ENCODE measurements at places on chromosomes 6 and 20.
A peak's percentile ranks its signal among the peaks of the same experiment; 100 is the strongest.

GRCh38 chr6:163954088-163954775 lies 539.7 kb downstream of the QKI start:
- DNase-seq, result no peak

DNA sequence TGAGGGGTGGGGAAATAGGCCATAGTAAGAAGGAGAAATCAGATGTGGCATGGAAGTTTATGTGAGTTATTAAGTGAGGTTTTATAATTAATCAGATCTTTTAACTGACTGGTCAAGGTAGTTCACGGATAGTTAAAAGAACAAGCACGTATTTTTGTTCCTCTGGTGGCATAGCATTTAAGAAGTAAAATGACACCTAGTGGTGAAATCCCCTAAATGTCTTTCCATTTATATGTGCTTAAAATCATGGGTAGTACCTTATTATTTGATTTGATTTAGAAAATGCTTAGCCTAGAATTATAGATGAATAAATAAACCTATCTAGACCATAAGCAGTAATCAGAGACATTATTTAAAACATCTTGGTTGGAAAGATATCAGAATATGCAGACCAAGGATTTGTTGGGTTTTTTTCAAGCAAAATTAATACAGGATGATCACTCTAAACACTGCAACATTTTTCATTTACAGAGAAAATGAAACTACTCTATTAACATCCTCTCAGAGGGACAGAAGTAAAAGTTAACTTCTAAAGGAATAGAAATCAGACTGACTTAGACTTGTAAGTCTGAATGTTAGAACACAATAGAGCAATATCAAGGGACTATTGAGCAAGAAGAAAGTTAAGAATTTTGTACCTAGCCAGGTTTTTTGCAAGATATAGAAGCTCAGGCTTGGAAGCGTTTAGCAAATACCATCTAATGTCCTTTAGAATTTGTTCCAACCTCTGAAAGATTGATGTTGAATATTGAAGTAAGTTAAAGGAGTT lies 81.1 kb downstream of the STXBP5 start:
- peak; percentile 34 for DNase-seq

DNA sequence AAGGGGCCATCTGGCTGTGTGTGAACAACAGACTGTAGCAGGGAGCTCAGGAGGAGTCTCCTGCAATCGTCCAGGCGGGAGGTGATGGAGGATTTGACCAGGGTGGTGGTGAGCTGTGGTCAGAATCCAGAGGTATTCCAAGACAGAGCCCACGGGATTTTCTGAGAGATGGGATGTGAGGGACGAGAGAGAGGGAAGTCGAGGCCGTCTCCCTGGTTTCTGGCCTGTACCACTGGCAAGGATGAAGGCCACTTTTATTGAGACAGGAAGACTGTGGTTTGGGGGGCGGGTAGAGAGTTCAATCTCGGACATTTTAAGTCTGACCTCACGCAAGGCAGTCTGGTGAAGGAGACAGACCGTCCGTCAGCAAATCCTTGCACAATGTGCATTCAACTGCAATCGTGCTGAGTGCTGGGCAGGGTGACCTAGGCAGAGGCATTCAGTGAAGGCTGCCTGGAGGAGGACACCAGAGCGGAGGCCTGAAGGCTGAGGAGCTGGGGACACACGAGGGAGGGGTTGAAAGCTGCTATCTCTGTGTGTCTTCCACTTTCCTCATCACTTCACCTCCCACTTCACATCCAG lies 53.9 kb downstream of the PREX1 start:
- DNase-seq, result no peak

GRCh38 chr6:16278048-16278724 lies 39.8 kb downstream of the GMPR start:
- no peak for DNase-seq

DNA sequence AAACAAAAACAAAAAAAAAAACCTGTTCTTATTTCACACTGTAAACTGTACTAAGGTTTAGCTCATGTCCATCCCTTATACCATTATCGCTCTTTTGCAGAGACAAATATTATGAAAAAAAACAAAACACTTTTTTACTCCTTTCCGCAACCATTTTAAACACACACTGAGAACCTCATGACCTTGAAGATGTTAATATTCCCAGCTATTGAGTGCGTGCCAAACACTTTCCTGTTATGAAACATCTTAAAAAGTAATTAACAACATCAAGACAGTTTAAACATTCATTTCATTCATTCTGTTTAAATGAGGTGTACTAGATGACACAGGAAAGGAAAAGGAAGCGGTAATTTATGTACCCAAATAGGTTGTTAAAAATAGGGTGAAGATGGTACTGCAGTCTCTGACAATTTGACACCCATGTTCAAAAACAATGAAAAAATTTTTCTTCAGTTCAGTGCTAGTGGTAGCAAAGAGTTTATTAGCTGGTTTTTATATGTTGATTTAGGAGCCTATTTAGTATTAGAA lies 3.9 kb upstream of the ARHGAP18 start:
- peak; percentile 36 for DNase-seq

GRCh38 chr6:132202574-132202973 lies 198.7 kb downstream of the MOXD1 start:
- DNase-seq, result no peak

GRCh38 chr6:72653026-72653425 lies 31.2 kb downstream of the KCNQ5 start:
- no peak for DNase-seq

DNA sequence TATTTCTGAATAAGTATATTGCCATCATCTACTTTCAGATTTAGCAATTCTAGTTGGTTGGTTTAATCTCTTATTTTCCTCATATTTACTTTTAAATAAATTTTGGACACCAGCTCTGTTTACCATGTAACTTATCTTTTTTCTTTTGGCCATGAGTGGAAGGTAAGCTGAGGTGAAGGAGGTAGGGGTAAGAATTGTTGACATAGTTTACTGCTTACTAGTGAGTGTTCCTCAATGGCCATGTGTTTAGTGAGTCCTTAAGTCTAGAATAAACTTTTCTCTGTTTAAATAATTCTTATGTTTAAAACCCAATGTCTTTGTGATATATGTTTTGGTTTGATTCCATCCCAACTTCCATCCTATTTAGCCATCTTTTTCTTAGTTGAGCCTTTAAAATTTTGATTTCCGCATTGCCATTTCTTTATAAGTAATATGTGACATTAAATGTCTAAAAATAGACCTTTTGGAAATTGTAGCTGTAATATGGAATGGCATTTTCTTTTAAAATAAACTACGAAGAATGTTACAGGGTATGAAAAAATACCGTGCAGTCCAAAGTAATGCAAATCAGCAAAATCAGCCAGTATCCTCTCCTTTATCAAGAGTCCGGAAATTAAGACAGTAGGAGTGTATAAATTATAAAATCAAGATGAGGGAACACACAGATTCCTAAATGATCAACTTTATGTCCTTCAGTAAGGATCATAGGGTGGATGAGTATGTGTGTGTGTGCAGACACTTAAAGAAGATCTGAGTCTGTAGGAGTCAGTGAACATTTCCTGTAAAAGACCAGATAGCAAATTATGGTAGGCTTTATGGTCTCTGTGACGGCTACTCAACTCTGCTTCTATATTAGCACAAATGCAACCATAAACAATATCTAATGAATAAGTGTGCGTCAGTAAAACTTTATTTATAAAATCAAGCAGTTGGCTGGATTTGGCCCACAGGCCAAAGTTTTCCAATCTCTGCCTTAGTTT lies 10.3 kb downstream of the STXBP5 start:
- no peak for DNase-seq

DNA sequence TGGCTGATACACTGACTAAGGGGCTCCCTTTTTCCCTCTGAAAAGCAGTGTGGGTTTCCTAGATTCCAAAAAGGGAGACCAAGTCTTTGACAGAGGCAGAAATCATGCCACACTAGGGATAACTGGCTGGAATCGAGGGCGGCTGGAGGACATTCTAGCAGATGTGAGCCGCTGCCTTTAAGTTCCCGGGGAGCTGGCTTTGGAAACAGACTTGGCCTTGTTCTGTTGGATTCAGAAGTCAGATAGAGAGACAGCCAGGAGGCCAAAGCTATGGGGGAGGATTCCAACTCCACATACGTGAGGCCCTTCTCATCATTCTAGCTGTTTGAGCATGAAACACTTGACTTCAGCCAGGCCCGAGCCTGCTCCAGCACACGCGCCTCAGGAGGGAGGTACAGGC lies 109.9 kb upstream of the FOXC1 start:
- no peak for DNase-seq

GRCh38 chr6:36818756-36819155 lies 20.5 kb downstream of the CPNE5 start:
- no peak for DNase-seq

GRCh38 chr20:57369596-57369995 lies 18.5 kb downstream of the RAE1 start:
- DNase-seq, result no peak

GRCh38 chr20:45909817-45910669 lies 1.9 kb downstream of the PLTP start:
- DNase-seq, result no peak

DNA sequence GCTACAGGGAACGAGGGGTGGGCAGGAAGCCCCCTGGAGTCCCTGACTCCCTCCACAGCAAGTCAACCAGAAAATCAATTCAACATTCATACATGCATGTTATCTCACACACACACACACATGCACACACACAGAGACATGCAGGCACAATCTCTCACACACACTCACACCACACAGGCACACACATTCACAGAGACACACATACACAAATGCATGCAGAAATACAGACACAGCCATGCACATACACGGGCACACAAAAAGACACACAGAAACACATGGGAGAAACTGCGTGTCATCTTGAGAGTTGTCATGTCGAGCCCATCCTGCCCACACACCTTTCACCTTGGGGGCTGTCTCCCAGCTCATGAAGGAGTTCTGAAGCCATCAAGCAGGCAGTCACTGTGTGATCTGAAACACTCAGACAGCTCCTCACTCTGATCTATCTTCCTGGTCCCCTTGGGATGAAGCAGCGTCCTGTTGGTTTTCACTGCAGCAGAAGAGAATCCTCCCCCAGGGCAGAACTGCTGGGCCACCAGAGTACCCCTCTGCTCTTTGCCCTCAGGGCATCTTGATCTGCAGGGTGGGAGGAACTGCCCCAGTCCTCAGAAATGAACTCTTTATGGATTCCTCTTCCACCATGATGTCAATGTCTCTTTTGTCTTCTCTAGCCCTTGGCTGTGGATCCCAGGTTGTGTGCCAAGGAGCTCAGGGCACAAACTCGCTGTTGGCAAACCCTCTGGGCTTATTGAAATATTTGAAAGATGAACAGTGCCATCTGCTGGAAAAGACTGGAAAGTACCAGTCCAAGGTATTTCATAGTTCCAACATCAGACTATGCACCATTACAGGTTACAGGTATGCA lies 8.8 kb downstream of the RAET1L start:
- DNase-seq, result peak; percentile 75

GRCh38 chr20:11186301-11187008 lies 512.7 kb upstream of the JAG1 start:
- DNase-seq, result no peak

DNA sequence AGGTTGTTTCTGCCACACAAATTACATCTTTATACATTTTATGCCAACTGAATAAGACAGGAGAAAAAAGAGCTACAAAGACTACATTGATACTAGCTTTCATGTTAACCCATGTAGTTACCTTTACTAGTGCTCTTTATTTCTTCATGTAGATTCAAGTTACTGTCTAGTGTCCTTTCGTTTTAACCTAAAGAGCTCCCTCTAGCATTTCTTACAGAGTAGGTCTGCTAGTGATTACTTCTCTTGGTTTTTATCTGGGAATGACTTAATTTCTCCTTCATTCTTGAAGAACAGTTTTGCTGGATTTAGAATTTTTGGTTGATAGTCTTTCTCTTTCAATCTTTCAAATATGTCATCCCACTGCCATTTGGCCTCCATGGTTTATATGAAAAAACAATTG lies 21.2 kb upstream of the NOP56 start:
- DNase-seq, result no peak

- DNase-seq, result no peak
These were observed 351.7 kb upstream of the ARID1B start for GRCh38 chr6:156425359-156426020.

DNA sequence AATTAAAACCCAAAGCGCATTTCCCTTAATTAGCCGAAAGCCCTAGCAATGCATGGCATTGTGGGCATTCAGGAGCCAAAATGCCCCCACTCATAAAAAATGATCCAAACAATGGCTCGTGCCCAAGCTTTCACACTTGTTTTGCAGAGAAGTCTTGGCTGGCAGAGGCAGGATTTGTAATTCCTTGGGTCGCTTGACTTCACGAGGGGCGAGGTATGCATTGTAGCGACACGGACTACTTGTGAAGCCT lies 613 bp upstream of the SASH1 start:
- DNase-seq, result no peak

DNA sequence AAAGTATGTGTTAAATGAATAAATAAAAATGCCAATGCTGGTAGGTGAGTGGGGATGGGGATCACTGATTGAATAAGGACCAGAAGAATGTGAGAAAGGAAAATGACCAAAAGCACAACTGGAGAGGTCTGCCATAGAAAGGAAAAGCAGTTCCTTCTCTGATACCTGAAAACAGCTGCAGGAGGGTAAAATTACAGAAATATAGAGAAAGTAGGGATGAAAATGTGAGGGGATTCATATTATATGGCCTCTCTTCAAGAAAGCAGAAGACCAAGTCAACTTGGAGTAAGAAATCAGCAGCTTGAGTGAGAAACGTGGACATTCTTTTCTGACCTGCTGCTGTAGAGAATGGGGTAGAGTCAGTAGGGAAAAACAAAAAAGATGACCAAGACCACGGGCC lies 125.1 kb downstream of the MYB start:
- no peak for DNase-seq

- DNase-seq, result no peak
These were observed 166.1 kb upstream of the TNFAIP3 start for GRCh38 chr6:137700751-137701477.

GRCh38 chr6:122214605-122215318 lies 184.7 kb upstream of the HSF2 start:
- DNase-seq, result no peak

GRCh38 chr20:14691994-14692393 lies 354.6 kb upstream of the FLRT3 start:
- no peak for DNase-seq

Data from activated CD4-positive, alpha-beta T cell treated with anti-CD3 and anti-CD28 coated beads, Interleukin-2, Interleukin-6, amounts not matched to agents 100 ng/mL and 50 ng/mL, durations not matched to agents 16 hours and 8 hours (primary cell).